Cardiac muscle cell (in vitro differentiated cells and primary cell): ENCODE measurements at places on chromosomes 6 and 20.

DNA sequence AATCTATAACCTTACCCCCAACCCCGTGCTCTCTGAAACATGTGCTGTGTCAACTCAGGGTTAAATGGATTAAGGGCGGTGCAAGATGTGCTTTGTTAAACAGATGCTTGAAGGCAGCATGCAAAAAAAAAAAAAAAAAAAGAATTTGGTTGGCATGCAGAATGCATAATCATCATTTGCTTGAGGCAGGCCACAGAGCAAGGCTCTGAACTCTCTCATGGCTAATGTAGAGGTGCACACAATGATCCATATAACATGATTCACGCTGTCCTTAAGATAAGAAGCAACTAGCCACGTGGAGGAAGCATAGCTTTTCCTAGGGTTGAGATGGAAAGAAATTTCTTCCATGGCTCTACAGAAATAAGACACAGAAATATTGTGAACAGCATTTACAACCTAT, 27.6 kb upstream of the RPN2 start:
- no peak for DNase-seq

- no peak for DNase-seq
Observed at GRCh38 chr6:158639056-158639455, 5.5 kb downstream of the DYNLT1 start.

- peak; percentile 27 for DNase-seq
Observed at GRCh38 chr20:3616250-3616649, 46.9 kb downstream of the GFRA4 start.

DNA sequence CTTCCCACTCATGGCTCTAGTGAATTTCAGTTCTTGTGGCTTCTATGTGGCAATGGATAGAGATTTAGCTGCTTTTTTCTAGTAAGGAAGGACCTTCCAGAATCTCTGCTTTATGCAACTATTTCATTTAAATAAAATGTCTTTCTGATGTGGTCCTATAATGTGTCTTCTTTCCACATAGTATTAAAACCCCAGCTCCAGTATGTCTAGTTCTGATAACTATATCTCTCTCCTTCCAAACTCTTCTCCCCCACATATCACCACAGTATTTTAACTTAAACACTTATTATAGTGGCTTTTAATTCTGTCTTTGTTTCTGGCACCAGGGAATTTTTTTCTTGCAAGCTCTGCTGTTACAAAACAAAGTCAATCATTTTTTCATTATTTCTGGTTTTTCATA, 40.6 kb upstream of the SUMO4 start:
- DNase-seq, result no peak

DNA sequence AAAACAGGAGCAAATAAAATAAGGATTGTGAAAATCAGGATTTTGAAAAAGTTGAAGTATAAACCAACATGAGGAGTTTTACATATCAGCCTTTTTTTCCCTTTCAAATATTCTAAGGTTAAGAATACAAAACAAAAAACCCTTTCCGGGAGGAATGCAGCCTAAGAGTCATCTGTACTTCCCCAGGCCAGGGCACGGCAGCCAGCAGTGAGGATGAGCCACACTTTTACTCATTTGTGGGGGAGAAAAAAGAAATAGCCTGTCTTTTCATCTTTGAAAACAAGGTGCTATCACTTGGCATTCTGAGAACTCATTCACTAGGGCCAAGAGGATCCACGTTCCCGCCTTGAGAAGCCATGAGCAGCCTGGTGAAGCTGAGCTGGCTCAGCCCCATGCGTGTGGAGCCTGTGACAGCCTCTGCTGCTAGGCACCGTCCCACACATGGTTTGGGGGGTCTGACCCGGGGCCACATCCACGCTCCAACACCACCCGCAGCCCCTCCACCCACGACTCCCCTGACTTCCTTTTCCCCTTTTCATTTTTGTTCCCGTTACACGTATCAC, 11.2 kb downstream of the SLC22A1 start:
- peak; percentile 11 for DNase-seq

DNA sequence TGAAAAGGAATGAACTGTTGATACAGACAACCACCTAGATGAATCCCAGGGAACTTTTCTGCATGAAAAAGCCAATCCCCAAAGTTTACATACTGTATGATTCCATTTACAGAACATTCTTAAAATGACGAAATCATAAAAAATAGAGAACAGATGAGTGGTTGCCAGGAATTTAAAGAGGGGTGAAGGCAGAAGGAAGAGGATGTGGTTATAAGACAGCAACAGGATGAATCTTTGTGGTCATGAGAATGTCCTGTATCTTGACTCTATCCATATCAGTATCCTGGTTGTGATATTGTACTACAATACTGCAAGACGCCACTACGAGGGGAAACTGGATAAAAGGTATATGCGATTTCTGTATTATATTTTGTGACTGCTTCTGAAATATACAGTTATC, 70.1 kb upstream of the EMILIN3 start:
- DNase-seq, result peak; percentile 78

- peak; percentile 76 for DNase-seq
Observed at GRCh38 chr6:112029045-112029822, 24.7 kb upstream of the CCN6 start.

DNA sequence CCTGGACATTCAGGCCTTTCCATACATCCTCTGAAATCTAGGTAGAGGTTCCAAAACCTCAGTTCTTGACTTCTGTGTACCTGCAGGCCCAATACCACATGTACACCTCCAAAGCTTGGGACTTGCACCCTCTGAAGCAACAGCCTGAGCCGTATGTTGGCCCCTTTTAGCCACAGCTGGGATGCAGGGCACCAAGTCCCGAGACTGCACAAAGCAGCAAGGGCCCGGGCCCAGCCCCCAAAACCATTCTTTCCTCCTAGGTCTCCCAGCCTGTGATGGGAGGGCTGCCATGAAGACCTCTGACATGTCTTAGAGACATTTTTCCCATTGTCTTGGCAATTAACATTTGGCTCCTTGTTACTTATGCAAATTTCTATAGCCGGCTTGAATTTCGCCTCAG, 107.4 kb upstream of the FRMD1 start:
- DNase-seq, result no peak

GRCh38 chr6:44224029-44224964, 902 bp downstream of the SLC29A1 start:
- peak; percentile 16 for DNase-seq

GRCh38 chr20:38363004-38363747, 16.9 kb downstream of the LBP start:
- DNase-seq, result no peak
